NCI-H1930 (cell line): ENCODE measurements at places on chromosomes 6 and 20.

DNA sequence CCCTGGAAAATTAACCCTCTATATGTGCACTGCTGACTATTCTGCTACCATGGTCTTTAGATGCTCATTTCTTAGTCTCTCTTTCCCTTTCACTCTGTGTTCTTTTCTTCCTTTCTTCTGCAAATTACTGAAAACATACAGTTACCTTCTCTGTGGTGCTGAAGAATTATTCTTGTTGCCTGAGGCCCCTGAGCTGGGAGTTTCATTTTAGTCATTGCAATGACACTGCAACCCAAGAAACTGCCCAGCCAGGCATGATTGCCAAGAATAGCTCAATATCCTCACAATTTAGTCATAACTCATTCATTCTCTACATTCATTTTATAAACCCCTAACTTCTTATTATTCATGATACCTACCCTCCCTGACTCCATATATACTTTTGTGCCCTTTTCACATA lies 245.8 kb upstream of the RAB32 start:
- DNase-seq = no peak

- no peak for DNase-seq
These were observed 34.6 kb downstream of the PPP1R14C start for GRCh38 chr6:150177259-150177951.

- DNase-seq = no peak
These were observed 61.6 kb upstream of the JAG1 start for GRCh38 chr20:10735195-10735949.

GRCh38 chr20:62472941-62473585 lies 2.7 kb downstream of the GATA5 start:
- no peak for DNase-seq

DNA sequence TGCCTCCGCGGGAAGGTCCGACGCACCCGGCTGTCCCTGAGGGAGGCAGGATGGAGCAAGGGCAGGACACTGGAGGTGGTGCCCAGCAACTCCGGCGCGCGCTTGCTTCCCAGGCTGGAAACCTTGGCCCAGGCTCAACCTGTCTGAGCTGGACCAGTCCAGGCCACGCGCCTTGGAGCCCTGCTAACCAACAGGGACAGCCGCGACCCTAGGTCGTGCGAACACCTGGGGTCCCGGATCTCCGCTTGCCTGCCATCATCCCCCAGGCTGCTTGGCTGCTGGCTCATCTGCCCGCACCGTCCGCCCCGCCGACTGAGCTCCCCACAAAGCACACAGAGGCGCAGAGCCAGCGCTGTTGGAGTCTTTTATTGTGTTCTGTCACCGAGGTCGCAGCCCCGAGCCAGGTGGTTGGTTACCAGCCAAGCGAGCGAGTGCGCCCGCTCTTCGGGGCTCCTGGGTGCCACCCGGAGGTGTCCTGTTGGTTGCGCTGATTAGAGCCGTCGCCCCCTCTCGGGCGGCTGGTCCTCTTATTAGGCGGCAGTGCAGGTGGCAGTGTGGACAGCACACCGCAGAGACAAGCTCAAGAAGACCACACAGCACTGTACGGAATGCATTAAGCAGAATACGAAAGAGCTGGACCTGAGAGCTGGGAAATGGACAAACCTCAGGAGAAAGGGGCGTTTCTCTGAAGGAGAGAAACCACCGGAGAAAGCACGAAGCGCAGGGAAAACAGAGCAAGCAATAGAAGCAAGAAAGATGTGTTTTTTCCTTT lies 3.8 kb downstream of the COL12A1 start:
- DNase-seq = peak; percentile 36

DNA sequence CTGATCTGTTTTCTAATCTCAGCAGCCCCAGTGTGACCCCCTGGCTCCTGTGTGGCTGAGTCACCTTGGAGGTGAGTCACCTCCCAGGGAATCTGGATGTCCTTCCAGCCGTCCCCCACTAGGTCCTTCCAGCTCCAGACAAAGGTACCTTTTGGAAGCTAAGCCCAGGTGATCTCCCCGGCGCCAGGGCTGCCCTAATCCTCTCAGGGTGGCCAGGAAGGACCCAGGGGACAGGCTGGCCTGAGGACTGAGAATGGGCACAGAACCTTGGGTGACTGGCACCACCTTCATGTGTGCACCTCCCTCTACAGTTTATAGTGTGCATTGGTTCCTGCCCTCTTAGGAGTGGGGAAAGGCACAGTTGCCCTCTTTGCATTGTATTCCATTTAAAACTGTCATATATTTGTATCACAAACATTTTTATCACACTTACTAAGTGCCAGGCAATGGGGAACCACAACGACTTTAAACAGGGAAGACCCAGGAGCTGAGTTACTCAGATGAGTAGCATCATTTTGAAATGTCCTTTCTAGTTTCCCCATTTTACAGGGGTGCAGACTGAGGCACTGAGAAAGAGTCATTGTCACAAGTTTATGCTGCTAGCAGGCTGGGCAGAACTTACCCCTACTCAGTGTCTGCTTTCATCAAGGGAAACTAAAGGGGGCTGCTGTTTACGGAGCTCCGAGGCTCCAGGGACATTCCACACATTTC lies 2.6 kb upstream of the BPIFB4 start:
- no peak for DNase-seq

GRCh38 chr6:33414592-33415271 lies 3.2 kb downstream of the CUTA start:
- peak; percentile 15 for DNase-seq

DNA sequence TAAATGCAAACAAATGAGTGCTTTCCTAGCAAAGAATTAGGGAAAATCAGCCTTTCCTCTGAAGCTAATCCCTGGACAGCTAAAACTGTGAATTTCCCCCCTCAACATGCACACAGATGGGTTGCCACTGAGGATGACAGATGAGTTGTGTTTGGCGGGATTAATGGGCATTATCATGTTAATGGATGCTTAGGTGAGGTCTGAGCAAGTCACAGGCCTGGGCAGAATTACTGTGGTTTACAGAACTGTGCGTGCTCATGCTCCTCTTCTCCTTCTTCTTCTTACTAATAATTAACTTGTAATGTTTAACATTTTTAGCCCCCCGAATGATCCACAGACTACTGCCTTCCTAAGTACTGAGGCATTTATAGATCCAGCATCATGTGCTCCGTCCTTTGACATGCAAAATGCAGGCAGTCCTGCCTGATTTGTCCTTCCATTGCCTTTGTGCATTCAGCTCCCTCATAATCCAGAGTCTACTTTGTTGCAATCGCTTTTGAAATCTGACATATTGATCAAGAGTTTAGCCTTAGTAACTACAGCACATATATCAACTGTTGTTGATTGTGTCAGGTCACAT lies 753.4 kb upstream of the MMS22L start:
- DNase-seq = no peak

DNA sequence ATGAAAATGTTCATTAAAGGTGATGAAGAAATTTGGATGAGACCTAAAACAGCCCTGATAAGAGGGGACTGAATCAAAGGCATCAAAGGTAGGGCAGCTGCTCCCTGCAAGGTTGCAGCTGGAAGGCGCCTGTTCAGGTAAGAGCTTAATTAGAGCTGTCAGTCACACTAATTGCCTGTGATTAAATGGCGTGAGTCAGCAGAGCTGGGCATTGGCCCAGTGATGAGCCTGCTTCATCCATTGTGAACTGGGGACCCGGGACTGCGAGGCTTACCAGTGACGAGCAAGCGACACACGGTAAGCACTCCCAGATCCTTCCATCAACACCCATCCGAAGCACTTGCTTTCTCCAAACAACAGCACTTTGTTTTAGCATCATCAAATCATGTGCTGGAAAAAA lies 621.5 kb upstream of the CDH4 start:
- peak; percentile 93 for DNase-seq

- DNase-seq = no peak
These were observed 14.7 kb downstream of the FOXQ1 start for GRCh38 chr6:1326535-1327121.

GRCh38 chr6:37483917-37484785 lies 15.5 kb downstream of the CCDC167 start:
- DNase-seq = peak; percentile 19

GRCh38 chr20:47821481-47822100 lies 36.3 kb upstream of the SULF2 start:
- DNase-seq = no peak

DNA sequence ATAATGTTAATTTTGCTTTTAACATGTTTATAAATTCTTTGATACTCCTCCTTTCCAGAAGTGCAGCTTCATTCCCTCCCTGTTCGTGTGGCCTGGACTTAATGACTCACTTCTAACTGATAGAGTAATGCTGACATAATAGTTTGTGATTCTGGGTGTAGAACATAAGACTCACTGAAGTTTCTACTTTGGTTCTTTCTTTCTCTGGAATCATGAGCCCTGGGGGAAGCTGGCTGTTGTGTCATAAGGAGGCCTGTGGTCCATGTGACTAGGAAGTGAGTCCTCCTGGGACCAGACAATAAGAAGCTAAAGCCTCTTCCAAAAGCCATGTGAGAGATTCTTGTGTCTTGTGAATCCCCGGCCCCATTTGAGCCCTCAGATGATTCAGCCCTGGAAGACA lies 30.5 kb upstream of the HLA-G start:
- DNase-seq = no peak

DNA sequence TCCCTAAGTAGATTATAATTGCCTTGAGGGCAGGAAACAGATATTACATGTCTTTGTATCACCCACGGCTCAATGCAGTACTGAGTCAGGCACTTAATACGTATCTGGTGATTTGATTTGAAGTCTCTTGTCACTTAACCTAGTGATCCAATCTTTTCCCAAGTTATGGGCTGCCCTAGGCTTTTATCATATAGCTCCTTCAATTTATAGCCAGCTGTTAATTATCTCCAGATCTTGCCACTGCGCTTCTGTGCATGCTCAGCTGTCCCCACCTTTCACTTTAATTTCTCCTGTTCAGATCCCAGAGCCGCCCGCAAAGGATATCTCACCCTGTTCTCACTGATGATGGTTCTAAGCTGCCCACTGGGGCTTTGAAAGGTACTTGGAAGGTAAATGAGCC lies 41.9 kb downstream of the SNHG17 start:
- no peak for DNase-seq

DNA sequence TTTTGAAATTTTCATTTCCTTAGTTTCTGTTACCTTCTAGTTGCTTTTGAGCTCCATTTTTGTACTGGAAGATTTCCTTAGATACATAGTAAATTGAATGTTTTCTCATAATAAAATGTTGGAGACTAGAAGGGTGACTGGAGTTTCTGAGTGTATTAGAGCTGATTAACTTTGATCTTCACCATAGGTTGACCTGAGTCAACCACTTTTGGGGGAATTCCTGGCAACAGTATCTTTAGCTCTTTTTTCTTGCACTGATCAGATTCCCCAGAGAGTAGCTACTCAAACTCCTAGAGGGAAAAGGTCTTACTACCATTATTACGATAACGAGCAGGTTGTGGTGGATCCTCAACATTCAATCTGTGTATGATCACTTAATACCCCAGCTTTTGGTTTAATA lies 72.7 kb downstream of the KHDC1L start:
- DNase-seq = no peak

GRCh38 chr20:1890469-1891262 lies 4.5 kb upstream of the SIRPA start:
- DNase-seq = no peak

DNA sequence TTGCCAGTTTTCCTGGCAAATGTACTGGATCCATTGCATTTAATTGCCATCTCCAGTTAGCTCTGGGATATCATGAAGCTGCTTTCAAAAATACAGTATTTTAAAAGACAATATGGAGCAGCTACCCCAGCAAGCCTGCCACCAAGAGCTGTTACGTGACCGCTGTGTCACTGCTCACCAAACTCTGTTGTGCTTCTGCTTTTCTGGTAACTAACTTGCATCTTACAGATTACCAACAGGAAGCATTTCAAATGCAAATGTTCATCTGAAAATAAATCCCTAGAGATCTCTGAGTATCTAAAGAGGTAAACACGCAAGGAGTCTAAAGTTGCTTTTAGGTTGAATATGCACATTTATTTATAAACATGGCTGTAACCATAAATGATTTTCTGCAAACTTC lies 1008.3 kb downstream of the KIF16B start:
- no peak for DNase-seq

DNA sequence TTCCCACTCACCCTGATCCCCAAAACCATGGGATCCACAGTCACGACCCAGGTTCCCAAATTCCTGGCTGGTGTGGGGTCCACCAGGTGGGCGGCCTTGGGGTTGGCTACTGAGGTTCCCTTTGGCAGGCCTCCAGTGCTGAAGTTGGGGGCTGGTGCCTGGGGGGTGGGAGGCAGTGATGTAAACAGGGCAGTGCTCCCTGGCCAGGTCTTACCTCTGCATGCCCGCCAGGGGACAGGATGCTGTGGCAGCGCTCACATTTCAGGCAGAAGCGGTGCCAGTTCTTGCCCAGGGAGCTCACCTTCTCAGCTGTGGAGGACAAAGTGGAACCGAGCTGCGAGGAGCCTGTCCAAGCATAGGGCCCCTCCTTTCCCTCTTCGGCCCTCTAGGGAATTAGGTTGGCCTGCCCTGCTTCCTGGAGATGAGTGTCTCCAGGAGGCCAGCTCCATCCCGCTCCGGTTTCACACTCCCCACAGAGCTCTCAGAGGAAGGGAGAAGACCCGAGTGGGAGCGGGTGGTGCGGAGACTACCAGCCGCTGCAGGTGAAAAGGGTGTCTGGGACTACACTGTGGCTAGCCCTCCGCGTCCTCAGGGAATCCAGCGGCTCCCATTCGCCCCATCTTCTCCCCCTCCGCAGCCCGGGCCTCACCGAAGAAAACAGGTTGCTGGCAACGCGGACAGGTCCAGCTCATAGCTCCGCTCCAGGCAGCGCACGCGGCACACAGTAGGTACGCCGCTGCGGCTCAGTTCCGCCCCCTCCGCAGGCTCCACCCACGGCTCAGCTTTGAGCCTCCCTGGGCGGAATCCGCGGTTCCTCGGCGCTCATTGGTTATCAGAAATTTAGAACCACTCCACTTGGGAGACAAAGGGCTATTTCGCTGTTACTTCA lies at the start of gene CRIP3:
Gene CRIP3, minus strand, starts transcription at position 726 of the 889 bp plus-strand sequence. Its CDS starts 34 bp downstream, at position 692.
- DNase-seq = no peak

GRCh38 chr20:51815383-51816076 lies 13.2 kb upstream of the SALL4 start:
- no peak for DNase-seq

GRCh38 chr6:89045576-89045975 lies 35.0 kb upstream of the PNRC1 start:
- no peak for DNase-seq

GRCh38 chr20:6058684-6059295 lies 4.9 kb upstream of the LRRN4 start:
- no peak for DNase-seq

GRCh38 chr6:46491628-46492547 lies 639 bp upstream of the RCAN2 start:
- DNase-seq = peak; percentile 16

DNA sequence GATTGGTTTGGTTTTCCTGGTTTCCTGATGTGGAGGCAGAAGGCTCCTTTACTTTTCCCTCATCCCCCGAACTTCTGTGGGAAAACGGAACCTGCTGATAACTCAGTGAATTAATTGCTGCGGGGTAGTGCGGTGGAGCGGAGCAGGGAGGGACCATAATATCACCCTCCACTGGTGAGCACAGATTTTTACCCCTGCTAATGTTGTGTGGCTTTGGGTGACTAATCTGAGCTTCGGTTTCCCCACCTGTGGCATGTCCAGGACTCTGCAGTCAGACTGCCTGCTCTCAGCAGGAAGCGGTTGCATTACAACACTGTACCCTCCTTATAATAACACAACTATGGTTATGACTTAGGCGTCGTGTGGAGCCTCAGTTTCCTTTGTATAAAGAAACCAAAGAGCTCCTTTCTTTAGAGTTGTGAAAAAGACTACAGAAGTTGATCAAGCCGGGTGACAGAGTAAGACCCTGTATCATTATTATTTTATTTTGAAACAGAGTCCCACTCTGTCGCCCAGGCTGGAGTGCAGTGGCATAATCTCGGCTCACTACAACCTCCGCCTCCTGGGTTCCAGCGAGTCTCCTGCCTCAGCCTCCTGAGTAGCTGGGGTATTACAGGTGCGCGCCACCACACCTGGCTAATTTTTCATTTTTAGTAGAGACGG lies 2.2 kb upstream of the ID1 start:
- no peak for DNase-seq
